Activated T-cell treated with anti-CD3 and anti-CD28 coated beads for 24 hours (primary cell): ENCODE measurements at places on chromosomes 7 and 10.

DNA sequence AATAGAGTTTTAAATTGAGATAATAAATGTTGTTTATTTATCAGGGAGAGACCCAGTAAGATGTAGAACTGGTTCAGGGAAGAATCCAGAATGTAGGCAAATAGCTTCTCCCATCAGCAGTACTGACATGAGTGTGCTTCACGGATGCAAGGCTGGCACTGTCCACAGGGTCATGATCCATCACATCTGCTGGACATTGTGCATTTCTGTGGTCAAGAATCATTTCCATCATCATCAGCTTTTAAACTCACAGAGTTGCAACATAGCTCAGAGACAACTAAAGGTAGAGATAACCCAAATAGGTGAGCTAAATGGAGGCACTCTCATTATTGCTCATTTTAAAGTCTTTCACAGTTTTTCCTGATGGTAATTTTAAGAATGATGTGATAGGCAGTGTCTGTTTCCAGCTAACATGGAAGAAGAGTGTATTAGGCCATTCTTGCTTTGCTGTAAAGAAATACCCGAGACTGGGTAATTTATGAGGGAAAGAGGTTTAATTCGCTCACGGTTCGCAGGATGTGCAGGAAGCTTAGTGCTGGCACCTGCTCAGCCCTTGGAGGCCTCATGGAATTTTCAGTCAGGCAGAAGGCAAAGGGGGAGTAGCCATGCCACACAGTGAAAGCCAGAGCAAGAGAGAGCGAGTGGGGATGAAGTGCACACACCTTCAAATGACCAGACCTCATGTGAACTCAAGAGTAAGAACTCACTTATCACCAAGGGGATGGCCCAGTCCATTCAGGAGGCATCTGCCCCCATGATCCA lies 80.8 kb downstream of the INPP5A start:
- no peak for DNase-seq

DNA sequence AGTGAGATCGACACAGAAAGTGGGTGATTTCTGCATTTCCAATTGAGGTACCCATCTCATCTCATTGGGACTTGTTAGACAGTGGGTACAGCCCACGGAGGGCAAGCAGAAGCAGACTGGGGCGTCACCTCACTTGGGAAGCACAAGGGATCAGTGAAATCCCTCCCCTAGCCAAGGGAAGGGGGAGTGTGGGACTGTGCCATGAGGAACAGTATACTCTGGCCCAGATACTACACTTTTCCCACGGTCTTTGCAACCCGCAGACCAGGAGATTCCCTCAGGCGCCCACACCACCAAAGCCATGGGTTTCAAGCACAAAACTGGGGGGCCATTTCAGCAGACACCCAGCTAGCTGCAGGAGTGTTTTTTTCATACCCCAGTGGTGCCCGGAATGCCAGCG lies 99.8 kb downstream of the ODAD2 start:
- DNase-seq = no peak

GRCh38 chr10:67784474-67784873 lies 53.5 kb downstream of the DNAJC12 start:
- no peak for DNase-seq

GRCh38 chr10:120761951-120762350 lies 89.2 kb upstream of the WDR11 start:
- no peak for DNase-seq

DNA sequence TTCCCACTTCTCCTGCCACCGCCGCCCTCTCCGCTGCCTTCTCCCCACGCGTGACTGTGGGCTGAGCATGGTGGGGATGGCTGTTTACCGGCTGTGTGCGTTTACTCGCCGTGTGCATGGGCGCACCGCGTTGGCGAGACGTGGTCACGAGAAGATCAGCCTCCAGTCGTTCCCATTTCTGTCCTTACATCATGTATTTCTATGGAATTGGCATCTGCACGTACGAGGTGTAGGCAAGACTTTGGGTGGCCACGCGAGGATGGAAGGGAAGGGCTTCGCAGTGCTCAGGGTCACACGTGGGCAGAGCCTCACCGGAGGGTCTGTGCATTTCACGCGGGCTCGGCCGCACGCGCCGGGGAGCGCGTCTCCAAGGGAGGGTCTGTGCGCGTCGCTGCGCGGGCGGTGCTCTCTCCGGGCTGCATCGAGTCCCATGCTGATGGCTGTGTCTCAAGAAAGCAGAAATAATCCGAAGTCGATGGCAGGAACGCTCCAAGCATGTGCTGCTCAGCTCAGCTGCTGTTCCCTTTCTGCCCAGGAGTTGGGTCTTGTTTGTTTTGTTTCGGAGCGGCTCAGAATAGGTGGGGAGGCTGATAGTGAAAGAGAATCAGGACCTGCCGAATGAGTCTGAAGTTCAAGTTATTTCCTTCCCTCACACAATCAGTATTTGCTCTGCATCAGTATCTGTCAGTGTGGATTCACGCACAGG lies 973 bp downstream of the CAMK1D start:
- no peak for DNase-seq

DNA sequence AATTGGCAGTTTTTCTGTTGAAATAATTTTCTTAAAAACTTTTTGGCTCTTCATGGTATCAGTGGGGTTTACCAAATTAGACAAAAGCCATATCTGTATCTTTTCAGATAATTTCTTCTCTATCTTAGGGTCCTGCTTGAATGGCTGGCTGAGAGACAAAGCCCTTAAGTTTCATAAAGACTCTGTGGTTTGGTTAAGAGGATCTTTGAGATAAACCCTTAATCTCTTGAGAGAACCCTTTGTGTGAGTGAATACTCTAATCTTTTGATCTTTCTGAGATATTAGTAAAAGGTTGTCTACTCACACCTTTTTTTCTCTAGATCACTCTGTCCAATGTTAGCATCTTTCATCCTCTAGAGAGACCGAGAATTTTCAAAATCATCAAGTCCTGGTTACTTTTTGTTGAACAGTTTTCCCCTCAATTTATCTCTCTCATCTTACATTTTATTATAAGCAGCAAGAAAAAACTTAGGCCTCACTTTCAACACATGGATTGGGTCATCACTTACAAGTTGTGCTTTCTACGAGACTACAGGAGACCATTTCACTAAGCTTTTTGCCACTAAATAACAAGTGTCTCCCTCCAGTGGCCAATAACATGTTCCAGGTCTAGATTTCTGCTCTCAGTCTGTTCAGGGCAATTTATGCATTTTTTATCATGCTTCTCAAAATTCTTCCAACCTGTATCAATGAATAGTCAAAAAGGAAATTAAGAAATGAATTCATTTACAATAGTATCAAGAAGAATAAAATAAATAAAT lies 28.4 kb downstream of the DNAJC9 start:
- DNase-seq = no peak

- peak; percentile 16 for DNase-seq
Measured at GRCh38 chr7:155001756-155002410, 1.0 kb downstream of the PAXIP1 start.

DNA sequence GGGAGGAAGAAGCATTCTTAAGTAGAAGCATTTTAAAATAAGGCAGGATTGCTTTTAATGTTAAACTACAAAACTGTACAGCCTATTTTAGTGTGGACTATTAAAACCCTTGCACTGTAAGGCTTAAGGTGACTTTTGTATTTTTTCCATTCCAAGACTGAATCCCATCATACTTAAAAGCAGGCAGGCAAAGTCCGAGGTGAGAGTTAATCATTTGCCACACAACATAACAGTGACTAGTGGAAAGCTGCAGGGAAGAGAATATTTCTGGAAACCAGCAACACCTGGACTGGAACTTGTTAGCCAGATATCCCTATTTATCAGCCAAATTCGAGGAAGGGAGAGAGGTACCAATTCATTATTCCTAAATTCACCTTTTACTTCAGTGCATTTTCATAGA lies 3.5 kb downstream of the PRR15 start:
- no peak for DNase-seq

- DNase-seq = peak; percentile 64
Measured at GRCh38 chr7:37198906-37199485, 249.7 kb downstream of the ELMO1 start.

GRCh38 chr7:149209518-149210269 lies 14.3 kb downstream of the ZNF282 start:
- peak; percentile 79 for DNase-seq

DNA sequence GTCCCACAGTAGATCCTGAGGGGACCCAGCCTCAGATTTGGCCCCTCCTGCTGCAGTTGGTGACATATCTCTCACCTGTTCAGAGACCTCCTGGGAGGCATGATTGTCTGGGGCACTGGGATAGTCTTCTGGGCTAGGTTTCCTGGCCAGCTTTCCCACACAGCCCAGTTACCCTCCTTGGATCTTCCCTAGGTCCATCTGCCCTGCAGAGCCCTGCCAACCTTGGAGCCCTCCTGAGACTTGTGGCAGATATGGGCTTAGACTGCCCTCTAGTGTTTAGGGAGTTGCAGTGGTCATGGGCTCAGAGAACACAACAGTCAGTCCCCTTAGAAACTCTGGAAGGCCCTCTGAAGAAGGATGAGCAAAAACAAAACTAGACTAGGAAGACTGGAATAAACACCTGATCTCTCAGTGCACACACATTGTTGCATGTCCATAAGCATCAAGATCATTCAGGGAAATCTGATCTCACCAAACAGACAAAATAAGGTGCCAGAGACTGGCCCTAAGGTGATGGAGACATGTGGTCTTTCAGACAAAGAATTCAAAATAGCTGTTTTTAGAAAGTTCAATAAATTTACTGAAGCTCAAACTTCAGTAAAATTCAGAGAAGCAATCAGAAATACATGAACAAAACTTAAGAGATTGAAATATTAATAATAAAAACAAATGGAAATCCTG lies 324.6 kb downstream of the ATRNL1 start:
- DNase-seq = no peak

DNA sequence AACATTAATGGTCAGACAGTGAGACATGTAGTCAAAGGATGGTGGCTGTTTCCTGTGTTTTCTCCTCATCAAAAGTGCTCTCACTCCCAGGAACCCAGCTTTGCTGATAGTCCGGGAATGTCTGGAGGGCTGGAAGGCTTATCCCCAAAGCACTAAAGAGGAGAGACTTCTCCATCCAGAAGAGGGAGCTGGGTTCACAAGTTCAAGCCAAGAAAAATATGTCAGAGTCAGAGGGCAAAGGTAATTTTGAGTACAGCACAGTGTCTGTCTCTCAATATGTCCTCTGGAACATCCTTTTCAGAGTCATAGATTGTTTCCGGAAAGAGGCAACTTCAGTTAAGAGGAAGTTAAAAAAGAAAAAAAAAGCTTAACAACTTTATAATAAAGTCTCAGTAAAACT lies 281.5 kb upstream of the PHYHIPL start:
- no peak for DNase-seq

DNA sequence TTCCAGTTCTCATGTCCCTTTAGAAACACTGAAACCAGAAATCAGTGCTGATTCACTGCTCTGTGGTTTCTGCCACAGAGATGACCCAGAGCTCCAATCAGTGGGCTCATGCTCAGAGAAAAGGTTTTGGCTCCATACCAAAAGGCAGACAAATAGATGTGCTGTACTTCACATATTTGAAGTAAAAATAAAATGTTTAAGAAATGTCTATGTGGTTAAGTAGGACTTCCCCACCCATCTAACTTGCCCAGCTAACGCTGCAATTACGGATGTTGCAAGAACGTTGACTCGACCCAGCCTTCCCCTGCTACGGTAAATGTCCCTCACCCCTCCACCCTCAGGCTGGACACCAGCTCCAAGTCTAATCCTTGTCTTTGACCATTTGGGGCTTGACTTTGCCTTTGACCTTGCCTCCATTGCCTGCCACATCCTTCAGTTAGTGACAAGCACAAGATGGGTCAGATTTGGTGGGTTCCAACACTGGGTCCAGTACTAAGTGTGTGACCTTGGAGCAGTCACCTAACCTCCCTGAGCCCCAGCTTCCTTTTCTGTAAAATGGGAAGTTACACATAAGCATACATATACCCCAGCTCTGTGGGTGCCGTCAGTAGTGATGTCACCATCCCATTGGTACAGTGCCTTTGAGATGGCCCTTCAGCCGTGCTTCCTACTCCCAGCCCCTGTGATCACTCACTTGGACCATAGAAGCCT lies 95.8 kb downstream of the CHST15 start:
- DNase-seq = no peak

DNA sequence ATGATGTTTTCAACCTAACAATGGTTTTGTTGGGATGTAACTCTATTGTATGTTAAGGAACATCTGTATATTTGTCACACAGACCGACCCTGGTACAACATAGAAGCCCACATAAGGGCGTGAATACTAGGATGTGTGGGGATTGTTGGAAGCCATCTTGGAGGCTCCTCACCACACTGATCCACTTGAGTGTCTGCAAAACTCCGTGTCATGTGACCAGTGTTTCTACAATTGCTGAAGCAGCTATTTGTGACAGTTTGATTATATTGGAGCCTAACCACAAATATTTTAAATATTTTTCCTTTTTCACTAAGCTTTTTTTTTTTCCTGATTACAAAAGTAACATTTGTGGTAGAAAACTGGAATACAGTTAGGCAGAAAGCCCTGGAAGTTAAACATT lies 27.9 kb downstream of the RALA start:
- DNase-seq = no peak

GRCh38 chr10:112082120-112082519 lies 101.4 kb downstream of the GPAM start:
- DNase-seq = no peak

GRCh38 chr7:94212160-94212559 lies 182.5 kb upstream of the COL1A2 start:
- DNase-seq = no peak

DNA sequence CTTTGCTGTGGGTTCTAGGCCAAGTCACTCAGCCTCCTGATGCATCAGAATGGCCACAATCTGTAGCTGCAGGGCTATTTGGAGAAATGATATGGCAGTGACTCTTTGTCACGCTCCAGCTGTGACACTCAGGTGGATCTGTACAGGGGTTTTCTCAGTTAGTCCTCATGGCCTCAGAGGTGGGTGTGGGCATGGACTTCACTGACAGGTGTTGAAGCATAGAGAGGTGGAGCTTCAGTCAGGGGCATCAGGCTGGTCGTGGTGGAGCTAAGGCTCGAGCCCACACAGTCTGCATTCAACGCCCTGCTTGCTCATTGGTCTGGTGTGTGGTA lies 21.2 kb downstream of the PALD1 start:
- no peak for DNase-seq

DNA sequence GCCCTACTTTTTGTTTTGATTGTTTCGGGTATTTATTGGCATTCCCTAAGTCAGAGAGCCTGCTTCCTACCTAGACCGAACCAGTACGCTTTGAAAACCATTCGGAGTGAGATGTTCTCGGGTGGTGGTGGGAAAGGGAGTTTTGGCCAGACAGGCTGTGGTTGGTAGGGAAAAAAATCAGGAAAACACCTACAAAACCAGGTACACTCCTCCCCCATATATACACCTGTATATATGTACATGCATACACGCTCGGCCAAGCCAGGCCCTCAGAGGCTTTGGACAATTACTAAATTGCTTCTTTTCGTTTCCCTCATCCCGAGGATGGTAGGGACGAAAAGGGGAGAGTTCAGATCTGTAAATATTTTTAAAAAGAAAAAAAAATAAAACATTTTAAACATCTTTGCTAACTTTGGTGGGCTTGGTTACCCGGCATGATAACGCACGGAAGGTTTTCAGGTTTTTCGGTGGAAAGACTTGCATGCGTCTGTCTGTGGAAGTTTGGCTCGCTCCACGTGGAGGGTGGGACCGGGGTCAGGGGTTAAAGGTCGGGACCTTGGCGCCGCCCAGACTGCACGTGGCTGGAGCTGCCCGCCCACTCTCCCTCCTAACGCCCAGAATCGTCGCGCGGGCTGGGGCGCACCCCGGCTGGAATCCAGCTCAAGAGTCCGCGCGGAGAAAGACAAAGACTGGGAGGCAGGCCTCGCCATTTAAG lies 2.5 kb downstream of the HMX2 start:
- DNase-seq = no peak
